ENCODE measurements at places on chromosomes 2 and 18.

GRCh38 chr2:233063976-233064411, 3.9 kb downstream of the INPP5D start:
- no peak for DNase-seq

DNA sequence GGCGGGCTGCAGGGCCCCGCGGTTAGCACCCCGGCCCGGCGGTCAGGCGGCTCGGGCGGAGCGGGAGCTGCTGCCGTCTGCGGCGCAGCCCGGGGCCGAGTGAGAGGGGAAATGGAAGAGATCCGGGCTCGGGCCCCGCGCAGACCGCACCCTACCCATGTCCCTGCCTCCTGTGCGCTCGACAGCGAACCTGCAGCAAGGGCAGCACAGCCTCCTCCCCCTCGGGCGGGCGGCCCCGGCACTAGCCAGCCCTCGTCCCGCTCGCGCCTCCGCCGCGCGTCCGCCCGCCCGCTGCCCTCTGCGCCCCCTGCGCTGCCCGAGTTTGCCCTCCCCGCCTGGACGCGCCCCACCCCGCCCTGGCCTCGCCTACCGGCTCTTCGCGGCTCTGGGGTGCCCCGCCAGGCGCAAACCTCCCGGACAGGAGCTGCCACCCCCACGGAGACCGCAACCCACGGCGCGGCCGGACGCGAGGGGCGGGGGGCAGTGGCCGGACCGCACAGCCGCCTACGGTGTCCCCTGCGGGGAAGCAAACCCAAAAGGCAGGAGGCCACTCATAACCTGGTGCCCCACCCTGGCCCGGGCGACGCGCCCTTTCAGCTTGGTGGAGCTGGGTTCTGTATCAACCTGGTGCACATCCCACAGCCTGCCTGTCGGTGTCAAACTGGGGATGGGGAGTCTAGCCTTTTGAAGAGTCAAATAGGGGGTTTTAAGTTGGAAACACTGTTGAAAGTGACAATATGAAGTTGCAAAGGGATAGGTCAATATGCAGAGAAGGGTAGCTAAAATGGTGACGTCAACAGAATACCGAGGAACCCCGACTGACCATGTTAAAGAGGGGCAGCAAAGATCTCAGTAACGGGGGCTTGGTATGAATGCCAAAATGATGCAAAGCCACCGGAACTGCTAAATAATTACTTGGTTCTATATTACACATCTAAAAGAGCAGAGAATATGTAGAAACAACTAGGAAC, at the start of gene IHH:
TSS of gene IHH (minus strand) at position 101 of the 971 bp plus-strand sequence. CDS start 454 bp downstream, outside the sequence.
- no peak for DNase-seq

- no peak for DNase-seq
Observed at GRCh38 chr2:85163675-85164074, 30.5 kb downstream of the TCF7L1 start.

GRCh38 chr2:238098901-238099713, 1.0 kb upstream of the ESPNL start:
- no peak for DNase-seq

DNA sequence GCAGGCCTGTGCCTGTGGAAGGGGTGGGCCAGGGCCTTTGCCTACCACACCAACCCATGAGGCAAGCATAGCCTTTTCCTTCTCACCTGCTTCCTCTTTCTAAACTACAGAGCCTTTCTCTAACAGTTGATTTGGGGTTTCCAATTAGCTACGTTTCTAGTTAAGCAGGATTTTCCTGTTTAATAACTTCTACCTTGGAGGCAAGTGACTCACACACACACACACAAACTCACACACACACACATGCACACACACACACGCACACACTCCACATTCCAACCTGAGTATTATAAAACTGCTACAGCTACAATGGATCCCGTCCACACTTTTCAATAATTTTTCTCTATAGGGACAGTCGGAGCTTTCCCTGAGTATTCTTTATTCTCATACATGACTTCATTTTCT, 84.9 kb downstream of the SOX11 start:
- no peak for DNase-seq

- DNase-seq, result no peak
Observed at GRCh38 chr2:201795607-201796477, 10.5 kb upstream of the CDK15 start.

DNA sequence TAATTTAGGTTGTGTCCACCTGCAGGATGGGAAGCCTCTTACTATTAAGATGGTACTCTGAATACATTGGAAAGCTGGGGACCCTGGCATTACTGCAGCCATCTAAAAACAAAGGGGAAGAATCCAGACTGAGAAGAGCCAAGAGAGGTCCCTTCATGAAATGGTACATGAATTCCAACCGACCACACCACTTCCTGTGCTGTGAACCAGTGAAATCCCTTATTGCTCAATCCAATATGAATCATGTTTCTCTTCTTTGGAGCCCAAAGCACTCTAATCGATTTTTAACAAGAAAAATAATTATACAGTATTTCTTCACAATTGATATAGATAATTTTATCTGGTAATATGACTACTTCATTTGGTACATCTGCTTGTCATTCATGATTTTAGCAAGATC, 479.7 kb upstream of the RAB6C start:
- DNase-seq, result no peak

GRCh38 chr2:43034242-43034619, 192.2 kb downstream of the ZFP36L2 start:
- no peak for DNase-seq

- DNase-seq, result no peak
Observed at GRCh38 chr2:114642988-114643553, 200.6 kb downstream of the DPP10 start.

- no peak for DNase-seq
Observed at GRCh38 chr2:75698918-75699317, 11.8 kb downstream of the GCFC2 start.

GRCh38 chr2:62785810-62786597, 80.5 kb downstream of the EHBP1 start:
- no peak for DNase-seq

DNA sequence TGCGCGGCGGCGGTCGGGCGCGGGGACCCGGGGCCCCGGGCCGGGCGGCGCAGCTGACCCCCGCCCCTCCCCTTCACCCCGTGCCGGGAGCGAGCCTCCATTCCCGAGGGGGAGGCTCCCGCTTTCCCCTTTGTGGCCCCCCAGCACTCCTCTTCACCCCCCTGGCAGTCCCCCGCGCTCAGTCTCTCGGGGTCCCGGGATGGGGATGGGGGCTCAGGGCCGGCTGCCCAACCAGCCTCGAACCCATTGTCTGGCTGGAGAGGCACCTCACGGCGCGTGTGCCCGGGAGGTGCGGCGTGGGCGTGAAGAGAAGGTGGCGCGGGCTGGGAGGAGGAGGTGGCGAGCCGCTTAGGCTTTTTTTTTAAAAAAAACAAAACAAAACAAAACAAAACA, 748 bp downstream of the FMNL2 start:
- DNase-seq, result no peak

DNA sequence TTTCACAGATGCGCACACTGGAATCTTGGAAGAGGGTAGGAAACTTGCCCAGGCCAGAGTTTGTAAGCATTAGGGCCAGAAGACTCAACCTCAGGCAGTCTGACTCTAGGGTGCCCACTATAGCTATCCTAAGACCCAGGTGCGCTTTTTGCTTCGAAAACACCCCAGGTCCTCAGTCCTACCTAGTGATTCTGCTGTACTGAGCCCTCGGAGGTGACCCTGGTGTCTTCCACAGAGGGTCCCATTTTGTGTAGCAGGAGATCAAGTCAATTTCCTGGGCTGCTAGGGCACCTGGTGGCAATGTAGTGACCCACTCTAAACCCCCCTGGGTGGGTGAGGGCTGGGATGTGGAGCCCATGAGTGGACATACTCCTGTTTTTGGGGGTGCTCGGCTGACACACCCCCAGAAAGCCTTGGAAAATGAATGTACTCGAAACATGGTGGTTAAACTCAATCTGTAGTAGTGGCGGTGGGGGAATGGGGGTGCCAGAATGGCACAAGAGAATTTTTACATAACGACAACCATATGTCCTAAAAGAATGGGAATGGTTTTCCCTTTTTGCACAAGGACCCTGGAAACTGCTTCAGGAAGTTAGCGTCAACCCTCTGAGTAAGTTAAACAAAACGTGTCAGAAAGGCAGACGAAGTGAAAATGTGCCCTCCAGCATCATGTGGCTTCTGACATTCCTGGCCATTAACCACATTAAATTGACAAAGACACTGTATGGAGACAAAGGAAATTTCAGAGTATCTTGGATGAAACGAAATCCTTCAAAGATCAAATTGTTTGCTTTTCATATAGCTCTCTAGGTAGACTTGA, 218.0 kb upstream of the COPS8 start:
- no peak for DNase-seq

DNA sequence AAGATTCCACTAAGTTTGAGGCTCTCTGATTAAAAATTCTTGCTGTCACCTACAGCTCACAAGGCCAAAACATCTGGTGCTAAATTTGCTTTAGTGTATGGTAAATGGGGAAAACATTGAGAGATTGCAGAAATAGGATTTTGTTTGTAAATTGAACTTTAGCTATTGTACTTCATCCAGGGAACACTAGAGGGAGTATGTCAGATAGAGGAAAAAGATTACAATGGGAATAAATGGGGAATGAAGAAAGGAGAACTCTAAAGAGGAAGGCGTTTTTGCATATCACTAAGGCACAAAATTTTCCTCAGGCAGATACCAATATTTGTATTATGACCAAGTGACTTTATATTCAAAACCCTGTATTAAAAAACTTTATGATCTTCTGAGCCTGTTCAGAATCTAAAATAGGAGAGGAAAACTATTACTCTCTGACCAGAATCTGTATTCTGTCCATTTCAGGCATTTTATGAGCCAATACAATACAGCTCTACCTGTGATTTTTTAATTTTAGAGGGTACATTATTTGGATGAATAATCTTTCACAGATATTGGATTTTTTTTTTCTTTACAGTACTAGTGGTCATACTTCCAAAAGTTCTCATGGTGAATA, 52.3 kb upstream of the ITGB6 start:
- no peak for DNase-seq

GRCh38 chr2:228848638-228849037, 422.4 kb downstream of the PID1 start:
- DNase-seq, result no peak

DNA sequence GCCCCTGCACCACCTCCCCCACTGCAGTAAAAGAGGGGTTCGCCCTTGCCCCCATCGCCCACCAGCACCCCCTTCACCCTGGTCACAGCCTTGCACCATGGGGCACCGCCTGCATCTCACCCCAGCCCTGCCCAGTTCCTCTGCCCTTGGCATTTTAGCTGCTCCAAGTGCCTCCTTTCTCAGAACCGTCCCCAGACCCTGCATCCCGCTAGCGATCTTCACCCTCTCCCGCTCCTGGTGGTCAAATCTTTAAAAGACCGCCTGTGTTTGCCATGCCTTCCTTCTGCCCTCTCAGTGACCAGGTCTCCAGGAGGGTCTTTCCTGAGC, 114.7 kb upstream of the OTOS start:
- DNase-seq, result no peak

DNA sequence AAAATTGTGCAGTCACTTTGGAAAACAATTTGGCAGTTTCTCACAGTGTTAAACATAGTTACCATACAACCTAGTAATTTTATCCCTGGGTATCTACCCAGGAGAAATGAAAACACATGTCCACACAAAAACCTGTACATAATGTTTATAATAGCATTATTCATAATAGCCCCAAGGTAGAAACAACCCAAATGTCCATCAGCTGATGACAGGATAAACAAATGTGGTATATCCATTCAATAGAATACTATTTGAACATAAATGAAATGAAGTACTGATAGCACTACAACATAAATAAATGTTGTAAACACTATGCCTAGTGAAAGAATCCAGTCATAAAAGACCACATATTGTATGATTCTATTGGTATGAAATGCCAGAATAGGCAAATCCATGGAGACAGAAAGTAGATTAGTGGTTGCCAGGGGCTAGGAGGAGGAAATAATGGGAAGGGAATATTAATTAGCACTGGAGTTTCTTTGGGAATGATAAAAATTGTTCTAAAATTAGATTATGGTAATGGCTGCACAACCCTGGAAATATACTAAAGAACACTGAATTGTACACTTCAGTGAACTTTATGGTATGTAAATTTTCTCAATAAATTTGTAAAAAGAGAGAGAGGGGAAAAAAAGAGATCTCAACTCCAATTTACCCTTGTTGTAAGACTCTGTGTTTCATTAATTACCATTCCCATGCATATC, 20.8 kb upstream of the VIT start:
- no peak for DNase-seq

GRCh38 chr2:9879455-9880194, 36.4 kb downstream of the TAF1B start:
- DNase-seq, result no peak

- DNase-seq, result no peak
Observed at GRCh38 chr2:170340693-170341068, 162.7 kb downstream of the MYO3B start.

- no peak for DNase-seq
Observed at GRCh38 chr2:47119001-47119400, 36.1 kb downstream of the STPG4 start.
